Panc1 (cell line): ENCODE measurements at places on chromosomes 4 and X.

DNA sequence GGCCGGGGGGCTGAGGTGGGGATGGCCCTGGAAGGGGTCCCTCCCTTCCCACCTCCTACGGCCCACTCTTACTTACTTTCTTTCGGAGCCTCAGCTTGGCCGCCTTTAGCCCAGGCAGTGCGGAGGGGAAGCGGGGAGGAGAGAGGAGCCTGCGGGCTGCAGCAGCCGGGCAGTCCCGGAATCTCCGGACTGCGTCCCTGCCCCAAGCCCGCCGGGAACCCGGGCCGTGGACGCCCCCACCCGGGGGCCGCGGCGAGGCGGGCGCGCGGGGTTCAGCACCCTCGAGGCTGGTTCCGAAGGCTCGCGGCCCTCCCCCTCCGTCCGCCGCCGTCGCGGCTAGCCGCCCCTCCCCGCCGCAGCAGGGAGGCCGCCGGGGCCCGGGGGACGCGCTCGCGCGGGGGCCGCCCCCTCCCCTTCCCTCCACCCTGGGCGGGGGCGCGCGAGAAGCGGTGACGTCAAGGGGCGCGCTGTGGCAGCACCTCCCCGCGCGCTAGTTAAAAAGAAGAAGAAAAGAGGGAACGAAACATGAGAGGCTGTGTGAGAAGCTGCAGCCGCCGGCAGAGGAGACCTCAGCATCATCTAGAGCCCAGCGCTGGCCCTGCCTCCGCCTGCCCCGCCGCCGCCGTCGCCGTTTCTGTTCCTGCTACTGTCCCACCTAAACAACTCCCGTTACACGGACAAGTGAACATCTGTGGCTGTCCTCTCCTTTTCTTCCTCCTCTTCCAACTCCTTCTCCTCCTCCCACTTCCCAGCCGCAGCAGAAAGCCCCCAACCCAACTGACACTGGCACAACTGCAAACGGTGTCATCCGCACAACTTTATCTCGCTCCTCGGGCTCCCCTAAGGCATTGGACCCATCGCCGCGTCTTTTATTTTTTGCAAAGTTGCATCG lies at the start of gene HHIP:
HHIP (plus strand) TSS at position 526 of the 892 bp plus-strand sequence. CDS start 520 bp downstream, outside the sequence.
- DNase-seq, result no peak

DNA sequence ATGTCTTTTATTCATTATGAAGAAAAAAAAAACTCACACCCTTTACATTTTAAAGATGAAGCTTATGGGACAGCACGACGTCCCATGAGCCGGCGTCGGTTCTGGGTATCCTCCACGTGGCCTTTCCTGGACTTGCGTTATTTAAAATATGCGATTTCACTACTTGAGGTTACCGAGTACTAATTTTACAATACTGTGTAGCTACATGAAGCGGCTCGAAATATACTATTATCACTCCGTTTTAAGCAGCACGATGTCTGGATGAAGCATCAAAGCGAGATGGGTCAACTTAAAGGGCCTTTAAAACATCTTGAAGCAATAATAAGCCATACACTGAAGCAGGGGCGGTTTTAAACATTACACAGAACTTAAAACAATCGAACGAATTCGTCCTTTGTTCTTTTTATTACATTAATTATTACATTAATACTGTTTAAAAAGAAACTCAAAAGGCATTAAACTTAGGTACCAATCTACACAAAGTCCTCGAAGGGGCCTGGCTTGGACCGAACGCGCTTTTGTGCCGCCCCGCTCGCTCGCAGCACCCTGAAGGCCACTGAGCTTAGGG lies 1.4 kb upstream of the KLF3 start:
- DNase-seq, result no peak

DNA sequence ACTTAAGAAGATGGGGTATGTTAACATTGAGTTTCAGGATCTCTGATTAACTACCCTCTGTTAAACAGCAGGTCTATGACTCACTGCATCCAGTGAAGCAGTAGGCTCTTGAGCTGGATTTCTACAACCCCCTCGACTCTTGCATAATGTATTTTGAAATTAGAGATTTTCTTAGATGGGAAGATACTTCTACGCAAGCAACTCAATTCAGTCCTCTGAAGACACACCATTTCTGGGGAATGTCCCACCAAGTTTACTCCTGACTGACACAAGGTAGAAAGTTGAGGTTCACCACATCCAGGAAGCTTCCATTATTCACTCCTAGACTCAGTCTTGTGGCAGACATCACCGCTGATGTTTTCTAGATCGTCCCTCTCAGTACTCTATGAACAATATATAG lies 12.9 kb downstream of the PALLD start:
- DNase-seq, result no peak

GRCh38 chr4:45131020-45131419 lies 404.7 kb upstream of the GNPDA2 start:
- DNase-seq, result no peak

DNA sequence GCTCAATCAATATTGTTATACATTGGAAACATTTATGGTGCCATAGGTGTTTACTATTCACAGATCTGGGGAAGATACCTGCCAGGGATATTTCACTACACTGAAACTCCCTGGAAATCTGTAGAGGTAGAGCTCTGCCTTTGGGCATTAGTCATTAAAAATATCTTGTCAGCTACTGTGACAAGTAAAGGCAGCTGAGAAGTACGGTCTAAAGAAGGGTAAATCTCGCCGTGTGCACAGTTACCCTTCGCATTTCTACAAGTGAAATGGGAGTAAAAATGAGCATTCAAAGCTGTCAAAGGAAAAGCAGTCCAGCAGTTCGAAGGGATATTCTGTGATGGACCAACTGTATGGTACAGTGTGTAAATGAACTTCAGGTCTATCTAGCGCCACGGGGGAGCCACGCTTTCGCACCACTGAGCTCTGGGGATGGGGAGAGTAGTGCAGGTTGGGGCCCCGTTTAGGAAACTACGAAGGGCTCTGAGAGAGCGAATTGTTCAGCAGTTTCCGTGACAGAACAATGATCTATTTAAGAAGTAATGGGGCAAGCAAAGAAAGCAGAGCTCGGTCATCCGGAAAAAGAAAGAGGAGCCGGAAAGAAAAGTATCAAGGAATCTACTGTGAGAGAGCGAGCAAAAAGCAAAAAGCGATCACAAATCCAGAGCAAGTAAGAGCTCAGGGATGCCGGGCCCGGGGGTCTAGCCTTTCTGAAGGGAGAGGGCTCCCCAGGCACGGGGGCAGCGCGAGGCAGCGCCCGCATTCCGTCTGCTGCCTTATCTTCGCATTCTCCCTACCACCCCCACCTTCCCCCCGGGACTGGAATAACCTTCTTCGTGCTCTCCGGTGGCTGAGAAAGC lies 646 bp downstream of the TIGD4 start:
- DNase-seq, result no peak

DNA sequence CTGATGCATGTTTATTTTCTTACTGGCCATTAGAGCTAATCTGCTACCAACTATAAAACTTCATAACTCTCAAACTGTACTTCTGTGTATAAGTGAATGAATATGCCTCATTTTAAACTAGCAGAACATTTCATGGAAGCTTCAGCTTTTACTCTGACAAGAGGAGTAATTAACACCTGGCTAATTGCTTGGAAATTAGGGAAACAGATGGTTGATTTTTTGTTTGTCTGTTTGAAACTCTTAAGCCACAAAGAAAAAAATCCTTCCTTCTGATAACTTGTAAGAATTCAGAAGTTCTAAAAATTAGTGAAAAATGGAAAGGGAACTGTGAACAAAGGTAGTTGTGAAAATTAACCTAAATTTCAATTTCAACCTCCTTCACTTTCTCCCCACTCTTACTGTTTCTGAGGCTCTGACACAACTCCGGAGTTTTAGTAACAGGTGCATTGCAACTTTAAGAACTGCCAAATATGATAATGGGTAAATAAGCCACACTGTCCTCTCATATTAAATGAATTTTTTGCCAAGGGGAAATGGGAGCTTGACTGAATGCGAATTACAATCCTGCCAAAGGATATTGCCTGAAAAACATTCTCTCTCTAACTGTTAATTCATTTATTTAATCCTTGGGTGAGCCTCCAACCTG lies 1.0 kb downstream of the EGF start:
- DNase-seq, result no peak

- no peak for DNase-seq
Observed at GRCh38 chr4:189804894-189805293, 135.8 kb upstream of the FRG1 start.

DNA sequence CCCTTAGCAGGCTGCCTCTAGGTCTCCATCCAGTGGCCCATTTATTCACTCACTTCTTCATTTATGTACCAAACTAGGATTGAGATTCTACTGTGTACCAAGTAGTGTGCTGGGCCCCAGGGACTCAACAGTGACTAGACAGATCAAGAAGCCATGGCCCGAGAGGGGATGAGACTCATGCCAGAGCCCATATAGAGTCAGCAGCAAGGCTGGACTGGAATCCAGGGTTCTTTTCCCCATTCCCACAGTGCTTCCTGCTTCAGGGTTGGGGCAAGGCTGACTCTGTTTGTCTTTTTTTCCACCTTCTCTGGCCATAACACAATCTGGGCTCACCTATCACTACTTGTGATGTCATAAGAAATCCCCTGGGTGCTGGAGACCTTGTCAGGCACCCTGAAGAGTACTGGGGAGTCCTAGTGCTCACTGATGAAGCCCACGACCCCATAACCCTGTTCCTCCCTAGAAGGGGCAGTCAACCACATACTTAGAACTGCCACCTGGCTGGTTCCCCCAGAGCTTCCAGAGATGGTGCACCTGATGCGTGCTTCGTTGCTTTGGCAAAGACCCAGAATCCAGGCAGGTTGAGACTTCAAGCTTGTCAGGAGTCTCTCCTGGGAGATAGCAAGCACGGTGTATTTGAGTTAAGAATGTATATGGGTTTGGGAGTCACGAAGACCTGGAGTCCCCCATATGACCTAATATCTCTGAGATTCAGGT lies 6.2 kb downstream of the RTL5 start:
- DNase-seq, result no peak

DNA sequence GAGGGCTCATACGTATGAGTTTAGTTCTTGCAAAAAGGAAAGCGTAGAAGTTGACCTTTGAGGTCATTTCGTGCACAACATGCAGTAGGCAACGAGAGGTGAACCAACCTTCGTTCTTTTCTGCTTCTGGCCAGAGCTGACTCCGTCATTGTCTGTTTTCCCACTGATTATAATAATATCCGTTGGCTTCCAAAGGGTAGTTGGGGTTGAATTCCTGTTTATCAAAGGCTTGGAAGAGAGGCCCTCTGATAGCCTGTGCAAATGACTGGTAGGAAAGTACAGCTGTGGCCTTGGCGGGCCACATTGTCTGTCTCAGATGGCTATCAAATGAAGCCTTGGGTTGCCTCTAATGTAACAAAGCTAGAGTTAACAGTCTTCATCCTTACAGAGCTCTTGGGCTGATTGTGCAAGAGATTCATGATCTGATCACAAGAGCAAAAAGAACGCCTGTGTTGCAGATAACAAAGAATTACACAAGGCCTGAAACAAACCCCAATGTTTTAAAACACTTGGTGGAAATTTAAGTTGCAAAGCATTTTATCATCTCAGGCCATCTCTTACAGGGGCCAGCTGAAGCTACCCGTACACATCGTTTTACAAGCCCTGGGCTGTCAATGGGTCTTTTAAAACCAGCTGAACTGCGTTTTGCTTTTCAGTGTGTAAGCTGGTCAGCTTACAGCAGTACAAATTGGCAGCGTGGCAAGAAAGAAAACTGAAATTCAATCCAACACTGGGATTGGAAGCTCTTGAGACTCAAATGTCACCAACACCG lies 46.1 kb upstream of the FAM9C start:
- no peak for DNase-seq

DNA sequence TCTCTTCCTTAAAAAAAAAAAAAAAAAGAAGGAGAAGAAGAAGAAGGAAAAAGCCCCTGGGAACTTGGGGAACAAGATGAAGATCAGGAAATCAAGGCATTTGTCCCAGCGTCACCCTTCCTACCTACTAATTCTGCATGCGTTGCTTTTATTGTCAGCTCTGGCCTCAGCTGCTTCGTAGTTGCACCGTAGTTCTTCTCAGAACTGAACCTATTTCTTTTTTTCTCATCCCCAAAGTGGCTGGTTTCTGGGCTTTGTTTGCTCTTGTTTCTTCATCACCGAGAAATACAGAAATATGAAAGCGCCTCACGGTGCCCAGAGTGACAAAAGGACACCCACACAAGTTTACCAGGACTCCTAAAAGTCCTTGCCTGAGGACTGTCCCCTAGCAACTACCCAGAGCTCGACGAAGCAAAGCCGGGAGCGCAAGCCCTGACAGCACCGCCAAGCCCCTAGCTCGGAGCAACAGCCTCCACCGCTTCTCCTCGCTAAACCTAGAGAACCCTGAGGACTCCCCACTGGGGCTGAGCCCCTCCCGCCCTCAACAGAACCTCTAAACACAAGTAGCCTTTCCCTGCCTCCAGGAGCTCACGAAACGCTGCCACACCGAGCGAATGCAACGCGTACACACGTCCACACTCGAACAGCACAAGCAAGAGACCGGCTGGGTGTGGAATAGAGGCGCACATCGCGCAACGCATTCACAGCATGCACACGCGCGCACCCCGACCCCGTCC lies 710 bp downstream of the PRKG2 start:
- no peak for DNase-seq

- no peak for DNase-seq
Observed at GRCh38 chr4:53118676-53119075, 247.2 kb downstream of the SCFD2 start.

GRCh38 chr4:185902654-185903053 lies 90.7 kb upstream of the SORBS2 start:
- DNase-seq, result no peak

- DNase-seq, result no peak
Observed at GRCh38 chrX:115639334-115639880, 78.4 kb downstream of the PLS3 start.

GRCh38 chrX:33726281-33727160 lies 405.6 kb downstream of the FAM47A start:
- DNase-seq, result no peak

GRCh38 chr4:96166806-96167205 lies 326.9 kb downstream of the PDHA2 start:
- no peak for DNase-seq

DNA sequence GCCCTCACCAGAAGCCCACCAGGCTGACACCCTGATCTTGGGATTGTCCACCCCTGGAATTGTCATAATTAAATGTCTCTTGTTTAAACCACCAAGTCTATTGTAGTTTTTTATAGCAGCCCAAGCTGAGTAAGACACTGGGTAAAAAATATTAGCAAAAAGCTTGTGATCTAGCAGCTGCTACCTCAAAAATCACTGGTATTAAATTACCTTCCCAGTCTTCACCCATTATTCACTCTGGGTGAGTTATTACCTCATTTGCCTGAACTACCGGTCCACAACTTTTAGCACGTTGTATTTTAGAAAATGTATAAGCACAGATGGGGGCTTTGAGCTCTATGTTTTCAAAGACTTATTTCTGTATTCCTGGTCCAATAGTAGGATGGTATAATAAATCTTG lies 12.0 kb upstream of the TRIM61 start:
- no peak for DNase-seq

DNA sequence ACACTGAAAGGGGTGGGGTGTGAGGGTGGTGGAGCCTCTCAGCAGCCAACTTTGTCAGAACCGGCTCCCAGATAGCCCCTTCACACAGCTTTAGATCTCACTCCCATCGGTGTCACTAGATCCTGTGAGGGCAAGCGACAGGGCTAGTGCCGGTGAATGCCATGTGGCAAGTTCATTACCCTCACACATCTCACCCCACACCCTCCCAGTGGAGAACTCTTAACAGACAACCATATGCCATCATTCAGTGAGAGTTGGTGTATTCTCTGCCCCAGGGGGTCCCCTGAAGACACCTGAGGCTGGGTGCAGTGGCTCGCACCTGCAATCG lies 15.3 kb downstream of the SEPTIN6 start:
- no peak for DNase-seq
